ENCODE measurements at places on chromosomes 1 and 21.
A peak's percentile ranks its signal among the peaks of the same experiment; 100 is the strongest.

DNA sequence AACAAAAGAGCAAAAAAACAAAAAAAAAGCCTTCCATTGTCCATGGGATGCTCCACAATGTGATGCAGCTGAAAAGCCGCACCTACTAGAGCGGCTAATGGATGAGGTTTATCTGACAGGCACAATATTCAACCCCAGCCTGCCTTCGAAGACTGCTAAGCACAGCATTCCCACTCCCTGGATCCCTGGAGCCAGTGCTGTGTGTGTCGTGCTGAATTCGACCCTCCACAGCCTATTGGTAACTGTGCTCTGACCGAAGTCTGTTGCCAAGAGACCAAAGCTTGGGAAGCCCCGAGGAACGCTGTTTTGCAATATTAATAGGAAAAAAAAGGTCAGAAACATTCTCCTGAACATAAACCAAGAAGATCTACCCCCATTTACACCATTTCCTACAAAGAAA, 57.2 kb upstream of the PUM1 start:
- DNase-seq, result no peak

DNA sequence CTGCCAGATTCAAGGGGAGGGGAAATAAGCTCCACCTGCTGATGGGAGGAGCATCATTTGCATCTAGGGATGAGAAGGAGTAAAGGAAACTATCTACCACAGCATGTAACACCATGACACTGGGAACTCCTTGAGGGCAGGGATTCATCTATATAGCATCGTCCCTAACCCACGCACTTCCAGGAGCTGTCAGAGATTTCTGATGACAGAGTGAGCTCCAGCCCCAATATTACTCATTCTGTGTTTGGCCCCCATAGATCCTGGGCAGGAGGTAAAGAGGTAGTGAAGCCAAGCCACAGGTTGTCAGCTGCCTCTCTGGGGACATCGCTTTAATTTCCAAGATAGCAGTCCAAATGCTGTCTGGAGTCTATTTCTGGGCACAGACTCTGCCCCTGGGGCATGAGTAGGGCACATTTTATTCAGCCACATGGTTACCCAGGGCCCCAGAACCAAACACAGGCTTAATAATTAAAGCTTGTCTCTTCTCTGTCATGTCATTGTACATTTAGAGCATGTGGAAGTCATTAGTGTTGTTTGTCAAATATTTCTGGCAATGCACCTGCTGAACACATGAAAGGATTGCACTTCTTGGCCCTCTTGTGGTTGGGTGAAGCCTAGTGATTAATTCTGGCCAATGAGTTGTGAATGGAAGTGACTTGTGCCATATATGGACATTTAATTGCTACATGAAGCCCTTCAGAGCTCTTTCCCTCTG, 105.9 kb upstream of the POU3F1 start:
- no peak for DNase-seq

DNA sequence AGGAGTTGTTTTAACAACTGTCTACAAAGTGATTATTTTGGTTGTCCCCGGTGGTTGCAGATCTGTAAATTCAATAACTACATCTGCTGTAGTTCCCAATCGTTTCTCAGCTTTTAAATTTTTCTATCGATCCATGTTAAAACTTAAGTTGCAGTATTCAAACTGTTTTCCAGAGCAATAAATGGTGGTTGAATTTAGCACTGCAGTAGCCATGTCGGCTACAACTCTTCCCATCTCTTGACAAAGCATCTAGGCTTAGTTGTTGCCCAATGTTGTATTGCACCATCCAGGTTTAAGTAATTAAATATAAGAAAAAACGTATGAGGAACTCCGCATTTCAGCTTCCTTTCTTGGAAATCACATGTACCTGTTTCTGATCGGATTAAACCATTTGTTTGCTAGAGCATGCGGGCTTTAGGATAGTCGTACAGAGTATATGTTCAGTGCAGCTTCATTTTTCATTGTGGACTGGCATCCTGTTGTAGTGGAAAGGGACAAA, 996 bp downstream of the CNIH4 start:
- DNase-seq, result no peak

GRCh38 chr21:15730484-15731242, 881 bp downstream of the USP25 start:
- DNase-seq, result no peak

DNA sequence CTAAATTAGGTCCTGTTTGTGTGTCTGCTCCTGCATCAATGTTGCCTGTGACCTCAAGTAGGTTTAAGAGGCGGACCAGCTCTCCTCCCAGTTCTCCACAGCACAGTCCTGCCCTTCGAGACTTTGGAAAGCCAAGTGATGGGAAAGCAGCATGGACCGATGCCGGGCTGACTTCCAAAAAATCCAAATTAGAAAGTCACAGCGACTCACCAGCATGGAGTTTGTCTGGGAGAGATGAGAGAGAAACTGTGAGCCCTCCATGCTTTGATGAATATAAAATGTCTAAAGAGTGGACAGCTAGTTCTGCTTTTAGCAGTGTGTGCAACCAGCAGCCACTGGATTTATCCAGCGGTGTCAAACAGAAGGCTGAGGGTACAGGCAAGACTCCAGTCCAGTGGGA, 79.9 kb downstream of the PRDM2 start:
- DNase-seq, result no peak

DNA sequence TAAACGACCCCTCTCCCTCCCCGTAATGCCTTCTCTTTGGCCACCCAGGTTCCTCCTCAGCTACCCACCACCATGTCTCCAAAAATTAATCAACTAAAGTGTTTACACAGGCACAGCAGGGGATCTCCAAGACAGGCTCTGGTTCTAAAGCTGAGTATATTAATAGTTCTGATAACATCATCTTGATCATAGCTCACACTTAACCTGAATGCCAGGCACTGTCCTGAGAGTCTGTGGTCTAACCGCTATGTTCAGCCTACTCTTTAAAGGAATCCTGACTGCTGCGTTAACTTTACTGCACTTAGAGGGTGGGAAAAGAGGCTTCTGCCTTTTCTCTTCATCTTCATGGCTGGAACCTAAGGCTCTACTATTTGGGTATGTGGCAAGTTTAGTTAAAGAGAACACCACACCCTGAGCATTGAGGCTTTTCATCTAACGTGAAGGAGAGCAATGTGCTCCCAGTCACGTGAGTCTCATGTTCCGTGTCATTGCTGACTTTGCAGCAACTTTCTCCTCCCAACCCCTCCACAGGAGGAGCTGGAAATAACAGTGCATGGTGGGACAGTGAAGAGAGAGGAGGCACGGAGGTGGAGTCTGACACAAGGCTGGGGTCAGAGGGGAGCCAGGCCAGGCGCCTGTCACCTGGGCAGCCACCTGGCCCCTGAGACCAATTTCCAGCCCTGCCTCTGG, 86.4 kb downstream of the FAM78B start:
- no peak for DNase-seq

DNA sequence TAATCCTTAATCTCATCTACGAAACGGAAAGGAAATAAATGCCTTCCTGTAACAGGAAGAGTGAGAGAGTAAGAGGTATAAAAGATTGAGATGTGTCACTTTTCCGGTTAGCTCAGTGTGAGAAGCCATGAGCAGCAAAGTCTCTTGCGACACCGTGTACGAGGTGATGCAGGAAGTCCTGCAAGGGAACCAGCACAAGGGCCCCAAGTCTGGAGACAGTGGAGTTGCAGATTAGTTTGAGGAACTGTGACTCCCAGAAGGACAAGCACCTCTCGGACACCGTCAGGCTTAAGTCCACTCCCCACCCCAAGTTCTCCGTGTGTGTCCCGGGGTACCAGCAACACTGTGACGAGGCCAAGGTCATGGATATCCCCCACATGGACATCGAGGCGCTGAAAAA, 592.3 kb upstream of the ADGRL2 start:
- DNase-seq, result no peak

DNA sequence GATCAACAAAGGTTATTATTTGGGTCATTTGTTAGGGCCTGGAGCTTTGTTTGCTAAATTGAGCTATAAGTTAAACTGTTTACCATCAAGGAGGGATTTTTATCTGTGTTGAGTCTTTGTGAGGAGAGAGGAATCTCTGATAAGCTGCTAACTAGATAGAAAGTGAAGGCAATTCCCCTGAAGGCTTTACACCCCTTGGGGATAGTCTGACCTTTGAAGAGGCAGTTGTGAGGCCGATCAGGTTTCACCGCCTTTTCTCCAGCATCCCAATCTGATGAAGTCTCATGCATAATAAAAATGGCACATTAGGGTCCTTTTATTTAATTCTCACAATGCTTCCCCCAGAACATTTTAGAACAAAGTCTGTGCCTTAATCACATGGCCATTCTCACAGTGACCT, 21.8 kb downstream of the C1orf21 start:
- no peak for DNase-seq

DNA sequence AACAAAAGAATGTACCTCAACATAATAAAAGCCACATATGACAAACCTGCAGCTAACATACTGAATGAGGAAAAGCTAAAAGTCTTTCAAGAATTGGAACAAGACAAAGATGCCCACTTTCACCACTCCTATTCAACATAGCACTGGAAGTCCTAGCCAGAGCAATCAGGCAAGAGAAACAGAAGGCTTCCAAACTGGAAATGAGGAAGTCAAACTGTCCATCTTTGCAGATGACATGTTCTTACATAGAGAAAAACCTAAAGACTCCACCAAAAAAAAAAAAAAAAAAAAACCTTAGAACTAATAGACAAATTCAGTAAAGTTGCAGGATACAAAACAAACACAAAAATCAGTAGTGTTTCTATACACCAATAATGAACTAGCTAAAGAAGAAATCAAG, 20.2 kb downstream of the NSL1 start:
- DNase-seq, result no peak

- DNase-seq, result no peak
Measured at GRCh38 chr1:245014247-245015029, 140.3 kb upstream of the KIF26B start.

DNA sequence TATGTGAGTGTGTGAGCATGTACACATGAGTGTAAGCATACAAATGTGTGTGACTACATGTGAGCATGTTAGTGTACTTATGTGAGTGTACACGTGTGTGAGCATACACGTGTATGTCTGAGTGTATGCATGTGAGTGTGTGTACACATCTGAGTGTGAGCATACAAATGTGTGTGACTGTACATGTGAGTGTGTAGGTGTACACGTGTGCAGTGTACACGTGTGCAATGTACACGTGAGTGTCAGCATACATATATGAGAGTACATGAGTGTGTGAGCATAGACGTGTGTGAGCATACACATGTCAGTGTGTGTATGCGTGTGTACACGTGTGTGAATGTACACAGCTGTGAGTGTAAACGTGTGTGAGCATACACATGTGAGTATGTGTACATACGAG, 170.6 kb downstream of the HUNK start:
- no peak for DNase-seq

- DNase-seq, result no peak
Measured at GRCh38 chr1:178300352-178300699, 196.4 kb downstream of the CLEC20A start.

DNA sequence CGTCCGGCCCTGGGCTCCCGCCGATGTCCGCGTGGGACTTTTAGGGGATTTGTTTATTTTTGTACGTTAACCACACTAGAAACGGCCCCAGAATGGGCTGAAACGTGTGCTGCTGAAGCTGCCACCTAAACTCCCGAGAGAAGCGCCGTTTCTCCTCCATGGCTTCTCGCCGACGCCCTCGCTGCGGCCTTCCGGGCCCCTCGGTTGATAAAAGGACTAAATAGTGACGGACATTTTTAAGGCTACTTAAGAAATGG, 678 bp upstream of the PTTG1IP start:
- no peak for DNase-seq

GRCh38 chr1:150024156-150024555, 13.6 kb upstream of the OTUD7B start:
- no peak for DNase-seq

- no peak for DNase-seq
Measured at GRCh38 chr1:43541721-43542401, 11.2 kb downstream of the PTPRF start.

DNA sequence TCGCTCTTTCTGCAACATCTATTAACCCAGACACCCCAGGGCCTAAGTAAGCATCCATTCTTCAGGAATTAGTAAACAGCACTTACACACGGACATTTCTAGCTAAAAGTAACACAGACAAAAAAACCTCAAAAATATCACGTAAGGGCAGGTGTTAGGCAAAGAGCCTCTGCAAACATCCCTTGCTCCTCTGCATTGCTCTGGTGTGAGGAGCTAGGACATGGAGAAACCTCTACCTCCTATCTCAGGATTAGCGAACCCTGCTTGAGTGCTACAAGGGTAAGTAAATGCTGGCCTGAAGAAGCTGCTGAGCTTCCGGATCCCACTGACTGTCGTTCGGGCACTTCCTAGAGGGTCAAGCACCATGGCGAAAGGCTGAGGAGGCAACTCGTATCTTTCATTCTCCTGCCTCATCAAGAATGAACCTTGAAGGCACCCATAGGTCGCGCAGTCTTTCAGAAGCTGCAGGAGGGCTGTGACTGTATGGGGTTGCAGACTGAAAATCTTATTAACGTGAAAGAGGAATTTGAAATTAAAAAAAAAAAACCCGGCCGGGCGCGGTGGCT, 2.1 kb downstream of the PTGER3 start:
- no peak for DNase-seq

- no peak for DNase-seq
Measured at GRCh38 chr1:230112131-230112701, 45.2 kb downstream of the GALNT2 start.

- DNase-seq, result no peak
Measured at GRCh38 chr1:44531785-44532566, 126.9 kb downstream of the RNF220 start.

DNA sequence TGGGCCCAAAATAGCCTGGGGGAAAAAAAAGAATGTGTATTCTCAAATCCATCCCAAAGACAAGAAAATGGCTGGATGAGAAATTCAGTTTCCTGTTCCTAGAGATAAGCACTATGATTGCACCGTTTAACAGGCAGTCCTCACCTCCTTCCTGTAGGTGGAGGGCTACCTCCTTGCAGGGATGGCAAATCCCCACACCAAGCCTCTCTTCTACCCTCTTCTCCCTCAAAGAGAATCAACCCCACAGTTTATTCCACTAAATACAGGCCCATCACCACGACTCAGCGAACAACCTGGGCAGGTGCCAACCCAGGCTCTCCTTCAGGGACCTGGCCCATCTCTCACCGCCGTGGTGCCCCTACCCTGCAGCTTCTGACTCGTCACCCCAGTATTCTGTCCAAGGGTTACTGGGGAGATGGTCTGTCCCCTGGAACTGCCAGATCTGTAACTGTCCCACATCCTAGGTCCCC, 3.4 kb upstream of the CHD5 start:
- DNase-seq, result no peak

- no peak for DNase-seq
Measured at GRCh38 chr1:147201276-147201675, 23.9 kb downstream of the FMO5 start.

- DNase-seq, result no peak
Measured at GRCh38 chr1:231807541-231807940, 181.0 kb downstream of the DISC1 start.

GRCh38 chr1:150551051-150551783, 2.0 kb downstream of the ADAMTSL4 start:
- no peak for DNase-seq

DNA sequence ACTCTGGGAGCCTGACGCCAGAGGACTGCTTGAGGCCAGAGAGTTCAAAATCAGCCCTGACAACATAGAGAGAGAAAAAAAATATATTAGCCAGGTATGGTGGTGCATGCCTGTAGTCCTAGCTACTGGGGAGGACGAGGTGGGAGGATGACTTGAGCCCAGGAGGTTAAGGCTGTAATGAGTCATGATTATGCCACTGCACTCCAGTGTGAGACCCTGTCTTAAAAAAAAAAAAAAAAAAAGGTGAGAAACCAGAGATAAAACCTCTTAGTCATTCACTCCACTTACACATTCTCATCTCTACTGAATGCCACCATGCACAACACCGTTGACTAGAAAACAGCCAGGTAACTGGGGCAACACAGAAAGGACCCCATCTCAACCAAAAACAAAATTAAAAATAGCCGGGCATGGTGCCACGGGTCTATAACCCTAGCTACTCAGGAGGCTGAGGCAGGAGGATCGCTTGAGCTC, 178.1 kb downstream of the SLC45A1 start:
- peak; percentile 21 for DNase-seq

Measured in stimulated activated CD4-positive, alpha-beta T cell treated with anti-CD3 and anti-CD28 coated beads, Interleukin-12 subunit alpha, Interleukin-12 subunit beta, amount 100 ng/mL, for 4 hours (primary cell).